ENCODE measurements at places on chromosomes 12 and 14.

GRCh38 chr12:116101991-116102390 is 175.5 kb downstream of the MED13L start:
- DNase-seq: no peak

DNA sequence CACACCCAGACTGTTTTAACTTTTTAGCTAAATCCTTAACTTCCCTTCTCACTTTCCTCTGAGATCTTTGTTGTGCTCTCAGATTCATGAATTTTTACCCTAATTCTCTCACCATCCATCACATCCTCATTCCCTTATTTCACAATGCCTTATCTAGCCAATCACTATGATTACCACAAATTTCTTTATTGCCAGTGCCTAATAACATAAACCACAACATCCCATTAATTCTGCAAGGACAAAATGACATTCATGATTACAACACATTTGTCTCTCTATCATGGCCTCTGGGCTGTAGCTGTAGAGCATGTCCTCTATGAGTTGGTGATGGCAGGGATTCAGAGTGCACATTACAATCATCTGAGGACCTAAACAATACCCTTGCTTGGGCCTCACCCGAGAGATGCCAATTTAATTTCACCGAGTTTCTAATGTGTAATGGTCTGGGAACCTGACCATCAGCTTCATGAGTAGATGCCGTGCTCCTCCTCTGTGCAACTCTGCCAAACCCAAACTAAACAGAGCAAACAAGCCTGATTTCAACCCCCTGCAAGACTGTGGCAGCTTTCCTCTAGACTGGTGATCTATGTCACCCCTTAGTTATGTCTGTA is 99.3 kb downstream of the SPTSSA start:
- DNase-seq: no peak

DNA sequence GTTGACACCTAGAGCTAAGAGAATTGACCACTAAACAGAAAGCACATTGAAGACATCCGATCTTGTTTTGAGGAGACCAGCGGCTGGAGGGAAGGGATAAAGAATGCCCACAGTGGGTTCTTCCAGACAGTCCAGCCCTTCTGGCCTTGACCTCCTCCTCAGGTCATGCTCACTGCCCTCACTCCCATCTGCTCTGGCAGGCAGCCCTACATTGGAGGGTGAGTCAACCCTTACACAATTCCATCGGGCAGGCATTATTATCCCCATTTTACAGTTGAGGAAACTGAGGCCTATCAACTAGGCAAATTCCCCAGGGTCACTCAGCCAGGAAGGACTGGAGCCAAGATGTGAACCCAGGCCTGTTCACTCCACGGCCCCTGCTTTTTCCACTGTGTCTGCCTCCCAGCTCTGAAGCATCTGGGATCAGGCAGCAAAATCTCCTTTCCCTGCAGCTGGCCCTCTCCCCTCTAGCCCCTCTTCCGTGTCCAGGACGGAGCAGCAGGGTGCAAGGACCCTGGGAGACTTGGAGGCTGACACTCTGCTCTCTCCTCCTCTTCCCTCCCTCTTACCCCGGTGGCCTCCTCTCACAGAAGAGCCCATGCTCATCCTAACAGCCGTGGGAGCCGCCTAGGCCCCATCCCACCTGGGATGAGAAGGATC is 5.3 kb downstream of the SCNN1A start:
- no peak for DNase-seq

DNA sequence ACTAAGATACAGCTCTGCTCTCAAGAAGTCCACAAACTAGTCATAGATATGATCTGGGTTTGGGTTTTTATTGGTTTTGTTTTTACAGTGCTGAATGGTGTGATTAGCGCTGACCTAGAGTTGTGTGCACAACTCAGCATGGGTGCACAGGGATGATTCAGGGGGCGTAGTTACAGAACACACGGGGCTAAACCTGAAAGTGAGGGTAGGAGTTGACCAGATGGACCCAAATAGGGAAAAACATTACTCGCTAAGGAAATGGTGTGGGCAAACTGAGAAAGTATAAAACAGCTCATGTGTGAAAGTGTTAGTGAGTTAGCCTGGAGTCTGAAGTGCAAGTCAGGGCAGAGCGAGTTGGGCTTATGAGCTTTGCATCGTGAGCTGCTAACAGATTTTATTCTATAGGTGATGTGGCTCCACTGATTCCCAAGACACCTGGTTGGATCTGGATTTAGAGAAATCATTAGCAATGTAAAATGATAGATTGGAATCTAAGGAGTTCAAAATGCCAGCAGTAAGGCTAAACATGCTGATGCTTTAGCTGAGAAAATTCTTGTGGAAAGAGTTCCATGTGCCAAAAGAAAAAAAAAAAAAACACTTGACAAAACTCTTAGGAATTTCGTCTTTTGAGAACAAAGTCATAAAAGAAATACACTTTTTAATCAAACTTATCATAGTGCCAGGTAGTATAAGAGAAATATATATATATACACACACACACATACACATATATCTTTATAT is 134.9 kb downstream of the SLC5A8 start:
- no peak for DNase-seq

- DNase-seq: no peak
Measured at GRCh38 chr12:95066091-95066855, 7.1 kb downstream of the NR2C1 start.

All from activated naive CD4-positive, alpha-beta T cell treated with Interleukin-2 at 50 U/mL for 16 hours (primary cell).